ENCODE measurements at places on chromosomes 7 and 10.

GRCh38 chr10:55013318-55013717 lies 212.3 kb upstream of the PCDH15 start:
- DNase-seq, result no peak

- DNase-seq, result no peak
Measured at GRCh38 chr10:13808556-13809391, 222.0 kb downstream of the PRPF18 start.

DNA sequence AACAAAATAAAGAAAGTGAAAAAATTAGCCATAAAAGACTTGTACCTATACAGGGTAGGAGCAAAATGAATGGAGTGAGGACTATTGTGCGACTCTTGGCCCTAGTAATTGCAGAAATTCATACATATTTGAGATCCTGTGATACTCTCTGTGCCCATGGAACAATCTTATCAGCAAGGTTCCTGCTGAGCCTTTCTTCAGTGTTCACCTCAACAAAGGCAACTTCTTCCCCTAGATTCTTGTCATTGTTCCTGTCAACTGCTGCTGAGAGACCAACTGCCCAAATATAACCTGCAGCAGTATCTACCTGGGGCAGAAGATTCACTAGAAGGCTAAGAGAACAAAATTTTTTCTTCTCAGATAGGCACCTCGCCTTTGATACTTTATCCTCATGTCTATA lies 187.4 kb downstream of the NEBL start:
- DNase-seq, result no peak

DNA sequence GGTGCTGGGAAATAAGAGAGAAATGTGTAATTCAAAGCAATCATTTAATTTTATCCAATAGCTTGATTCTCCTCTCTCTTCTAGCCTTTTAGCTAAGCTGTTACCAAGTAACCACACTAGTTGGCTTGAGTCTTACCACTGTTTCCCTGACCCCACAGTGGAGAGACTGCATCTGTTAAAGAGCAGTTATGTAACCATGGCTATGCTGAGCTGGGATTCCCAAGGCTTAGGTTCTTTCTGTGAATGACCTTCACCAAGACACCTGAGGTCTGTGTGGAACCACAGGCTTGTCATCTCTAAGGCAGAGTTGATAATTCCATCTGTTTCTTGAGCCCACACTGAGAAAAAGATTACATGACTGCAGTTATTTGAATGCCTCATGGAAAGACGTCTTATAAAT lies 47.7 kb upstream of the ATRNL1 start:
- no peak for DNase-seq

DNA sequence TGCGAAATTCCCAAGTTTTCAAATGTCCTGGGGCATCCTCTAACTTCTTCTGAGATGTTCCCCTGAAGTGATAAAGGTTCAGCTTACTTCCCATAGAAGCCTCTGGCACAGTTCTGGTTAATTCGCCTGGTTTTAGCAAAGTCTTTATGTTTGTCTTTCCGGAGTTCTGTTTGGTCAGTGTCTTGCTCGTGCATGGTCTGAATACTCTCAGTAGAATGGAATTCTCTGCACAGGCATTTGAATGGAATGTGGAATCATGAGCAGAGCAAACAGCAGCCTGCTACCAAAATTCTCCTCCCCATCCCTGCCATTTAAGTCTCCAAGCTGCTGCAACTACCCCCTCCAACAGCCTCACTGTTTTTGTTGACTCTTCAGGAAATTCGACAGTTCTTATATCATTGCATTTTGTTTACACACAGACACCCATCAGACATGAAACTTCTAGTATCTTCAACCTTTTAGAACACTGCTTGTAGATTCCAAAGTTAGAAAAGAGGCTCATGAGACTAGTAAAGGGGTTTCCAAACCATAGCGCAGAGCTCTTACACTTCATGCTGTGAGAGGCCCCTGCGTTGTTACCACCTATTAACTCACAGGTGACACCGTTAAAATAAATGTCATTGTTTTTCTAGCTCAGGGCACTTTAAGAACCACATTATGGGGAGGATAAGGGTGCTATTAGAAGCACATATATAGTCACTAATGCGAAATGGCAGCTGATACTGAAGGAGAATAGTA lies 129.7 kb downstream of the PLCE1 start:
- no peak for DNase-seq

DNA sequence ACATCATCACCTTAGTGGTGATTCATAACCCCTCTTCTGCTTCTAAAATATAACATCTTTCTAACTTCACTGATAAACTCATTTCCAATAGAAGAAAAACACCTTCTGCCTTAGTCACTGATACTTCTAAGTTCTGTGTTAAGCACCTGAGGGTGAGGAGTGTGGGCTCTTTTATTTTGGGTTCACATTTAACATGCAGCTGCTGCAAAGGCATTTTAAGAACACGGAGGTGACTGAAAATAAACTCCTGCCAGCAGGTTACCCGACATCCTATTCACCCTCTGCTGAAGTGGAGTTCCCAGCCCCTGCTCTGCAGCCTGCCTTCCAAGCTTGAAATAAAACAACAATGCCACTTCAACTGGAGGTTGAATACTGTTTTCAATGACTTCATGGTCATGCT lies 202.9 kb upstream of the PLXNA4 start:
- DNase-seq, result no peak

GRCh38 chr10:98028168-98028770 lies 2.2 kb downstream of the CRTAC1 start:
- DNase-seq, result no peak

- no peak for DNase-seq
Measured at GRCh38 chr7:81600608-81601007, 169.2 kb downstream of the HGF start.

GRCh38 chr10:34046506-34047034 lies 712.1 kb upstream of the NRP1 start:
- no peak for DNase-seq

DNA sequence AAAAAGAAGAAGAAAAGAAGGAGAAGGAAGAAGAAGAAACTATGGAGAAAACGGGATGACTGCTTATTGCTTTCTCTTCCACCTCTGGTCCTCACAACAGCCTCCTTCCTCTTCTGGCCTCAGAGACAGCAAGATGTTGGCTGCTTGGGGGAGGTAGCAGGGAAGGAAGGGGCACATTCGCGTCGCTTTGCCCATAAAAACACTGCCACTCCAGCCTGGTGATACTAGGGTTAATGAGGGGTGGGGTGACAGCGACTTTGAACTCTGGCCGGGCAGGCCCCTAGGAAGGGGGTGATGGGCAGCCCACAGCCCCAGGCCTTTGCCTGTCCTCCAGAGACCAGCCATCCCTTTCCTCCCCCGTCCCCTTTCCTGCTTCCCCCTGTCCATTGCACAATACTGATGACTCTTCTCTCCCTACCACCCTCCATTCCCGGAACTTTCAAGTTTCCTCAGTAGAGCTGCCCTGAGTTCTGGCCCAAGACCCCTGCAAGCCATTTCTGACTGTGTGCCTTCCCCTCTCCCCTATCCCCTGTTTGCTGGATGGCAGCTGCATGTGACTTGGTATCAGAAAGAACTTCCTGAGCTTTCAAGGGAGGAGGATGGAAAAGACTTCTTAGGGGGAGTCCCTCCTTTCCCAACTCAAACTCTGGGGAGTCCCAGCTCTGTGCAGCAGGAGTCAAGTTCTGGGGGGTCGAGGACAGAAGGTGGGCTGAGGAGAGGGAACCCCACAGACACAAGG lies 2.2 kb upstream of the CUEDC2 start:
- DNase-seq, result no peak

GRCh38 chr7:149562602-149563001 lies 65.0 kb upstream of the ZNF746 start:
- DNase-seq, result no peak

- DNase-seq, result no peak
Measured at GRCh38 chr7:38975944-38976392, 1.7 kb upstream of the POU6F2 start.

GRCh38 chr10:131258256-131258655 lies 53.3 kb downstream of the TCERG1L start:
- no peak for DNase-seq

- no peak for DNase-seq
Measured at GRCh38 chr10:52566471-52567246, 205.9 kb downstream of the MBL2 start.

GRCh38 chr10:11080564-11080984 lies 62.9 kb downstream of the CELF2 start:
- no peak for DNase-seq

GRCh38 chr7:158026636-158027265 lies 560.9 kb downstream of the PTPRN2 start:
- no peak for DNase-seq

GRCh38 chr7:77524731-77525130 lies 12.4 kb upstream of the PTPN12 start:
- DNase-seq, result no peak

- DNase-seq, result no peak
Measured at GRCh38 chr10:119364645-119365600, 157.6 kb downstream of the GRK5 start.

DNA sequence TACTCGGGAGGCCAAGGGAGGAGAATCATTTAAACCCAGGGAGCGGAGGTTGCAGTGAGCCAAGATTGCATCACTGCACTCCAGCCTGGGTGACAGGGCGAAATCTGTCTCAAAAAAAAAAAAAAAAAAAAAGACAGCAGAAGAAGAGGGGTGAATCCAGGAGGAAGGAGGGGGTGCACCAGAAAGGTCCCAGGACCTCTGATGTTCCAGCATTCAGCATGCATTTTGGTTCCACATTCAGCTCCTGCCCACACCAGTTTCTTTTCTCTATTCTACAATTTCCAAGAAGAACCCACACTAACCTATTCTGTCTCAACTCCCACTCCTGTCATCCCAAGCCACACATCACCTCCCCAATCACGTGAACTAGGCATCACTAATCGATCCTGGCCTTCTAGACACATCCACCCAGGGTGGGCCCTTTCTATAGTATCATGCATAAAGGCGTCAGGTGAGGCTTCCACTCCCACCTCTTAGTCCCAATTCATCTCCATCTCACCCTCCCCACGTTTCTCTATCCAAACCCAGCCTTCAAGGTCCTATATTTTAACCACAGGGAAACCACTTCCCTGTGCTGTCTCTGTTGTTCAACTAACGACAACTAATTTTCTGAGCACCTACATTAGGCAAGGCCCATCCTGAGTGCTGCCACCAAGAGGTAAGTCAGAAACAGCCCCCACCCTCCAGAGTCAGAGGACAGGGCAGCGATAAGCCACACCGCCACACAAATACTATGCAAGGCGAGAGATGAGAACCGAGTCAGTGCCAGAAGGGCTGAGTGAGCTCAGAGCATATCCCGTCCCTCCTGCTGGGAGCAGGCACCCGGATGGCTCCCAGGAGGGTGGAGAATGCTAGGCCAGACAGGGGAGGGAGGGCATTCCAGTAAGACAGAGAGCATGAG lies 2.2 kb downstream of the ANXA11 start:
- DNase-seq, result no peak

DNA sequence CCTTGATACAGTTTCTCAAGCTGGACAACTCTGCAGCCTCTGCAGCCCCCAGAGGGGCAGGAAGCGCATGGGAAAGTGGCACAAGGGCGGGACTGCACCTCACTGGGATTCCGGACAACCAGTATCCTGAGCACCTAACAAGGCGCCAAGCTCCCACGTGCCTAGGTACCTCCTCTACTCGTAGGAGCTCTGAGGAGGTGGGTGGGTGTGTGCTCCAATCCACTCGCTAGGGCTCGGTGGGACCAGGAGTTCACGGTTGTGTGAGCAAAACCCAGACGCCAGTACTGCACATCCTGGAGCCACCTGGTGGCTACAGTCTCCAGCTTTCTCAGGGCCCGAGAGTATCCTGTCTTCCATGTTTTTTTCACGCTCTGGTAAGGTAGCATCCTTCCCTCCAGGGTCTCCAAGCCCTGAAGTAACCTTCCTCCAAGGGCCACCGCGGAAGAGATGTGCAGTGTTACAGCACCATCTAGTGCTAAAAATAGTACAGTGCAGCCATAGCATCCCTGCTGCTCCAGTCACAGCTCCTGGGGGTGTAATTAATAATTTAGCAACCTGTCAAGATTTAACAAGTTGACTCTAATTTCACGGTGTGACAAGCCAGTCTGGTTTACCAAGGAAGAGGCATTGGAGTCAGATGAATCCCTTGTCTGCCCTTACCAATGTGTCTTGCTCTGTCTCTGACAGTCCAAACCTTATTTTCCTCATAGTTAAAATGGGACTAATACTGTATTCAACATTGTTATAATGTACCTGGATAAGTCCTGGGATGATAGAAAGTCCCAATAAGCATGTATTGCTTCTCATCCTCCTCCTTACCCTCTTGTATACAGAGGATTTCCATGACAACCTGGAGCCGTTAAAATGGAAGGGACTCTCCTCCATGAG lies 70.4 kb downstream of the HERPUD2 start:
- no peak for DNase-seq

- no peak for DNase-seq
Measured at GRCh38 chr10:110546077-110546476, 21.4 kb upstream of the SMC3 start.

DNA sequence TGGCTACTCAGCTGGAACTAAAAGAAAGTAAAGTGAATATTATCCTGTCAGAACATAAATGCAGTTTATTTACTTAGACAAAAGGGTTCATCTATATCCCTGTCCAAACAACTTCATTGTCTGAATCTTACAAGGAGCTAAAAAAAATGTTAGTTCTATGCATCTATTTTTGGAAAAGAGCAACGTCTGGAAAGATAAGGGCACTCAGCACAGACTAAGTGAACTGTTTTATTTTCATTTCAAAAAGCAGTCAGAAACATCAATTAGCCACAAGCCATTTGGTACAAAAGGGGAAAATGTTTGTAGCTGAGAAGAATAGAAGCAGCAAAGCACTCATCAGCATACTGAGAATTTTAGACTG lies 245.5 kb downstream of the FOXP2 start:
- no peak for DNase-seq

DNA sequence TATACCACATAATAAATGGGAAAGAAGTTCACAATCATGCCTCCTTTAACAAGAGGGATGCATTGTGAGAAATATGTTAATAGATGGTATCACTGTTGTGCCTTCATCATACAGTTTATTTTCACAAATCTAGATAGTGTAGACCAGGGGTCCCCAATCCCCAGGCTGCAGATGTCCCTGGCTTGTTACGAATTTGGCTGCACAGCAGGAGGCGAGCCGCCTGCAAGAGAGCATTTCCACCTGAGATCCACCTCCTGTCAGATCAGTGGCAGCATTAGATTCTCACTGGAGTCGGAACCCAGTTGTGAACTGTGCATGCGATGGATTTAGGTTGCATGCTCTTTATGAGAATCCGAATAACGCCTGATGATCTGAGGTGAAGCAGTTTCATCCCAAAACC lies 361.9 kb upstream of the ZWINT start:
- DNase-seq, result no peak

DNA sequence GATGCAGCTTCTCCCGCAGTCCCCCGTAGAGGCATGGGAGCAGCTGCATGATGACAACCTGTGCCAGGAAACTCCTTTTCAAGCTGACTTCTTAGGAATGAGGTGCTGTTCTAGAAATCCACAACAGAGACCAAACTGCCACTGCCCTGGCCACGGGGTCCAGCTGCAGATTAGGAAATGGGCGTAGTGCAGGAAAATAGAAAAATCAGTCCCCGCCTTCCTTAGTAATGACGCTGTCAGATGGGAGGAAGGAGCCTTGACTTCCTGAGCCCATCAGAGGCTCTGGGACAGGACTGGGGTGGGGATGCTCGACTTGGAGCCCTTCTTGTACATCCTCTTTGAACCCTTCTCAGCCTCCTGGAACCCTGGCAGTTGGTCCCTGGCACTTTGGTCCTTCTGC lies 227.8 kb upstream of the GRB10 start:
- DNase-seq, result no peak

All from esophagus squamous epithelium (tissue), 5 donors.